Fibroblast of lung (primary cell): ENCODE measurements at places on chromosomes 6 and 20. TPM values are rescaled to one million over a fixed set of nuclear protein-coding genes. Genes with fewer than 3 reads are reported as not detected.

DNA sequence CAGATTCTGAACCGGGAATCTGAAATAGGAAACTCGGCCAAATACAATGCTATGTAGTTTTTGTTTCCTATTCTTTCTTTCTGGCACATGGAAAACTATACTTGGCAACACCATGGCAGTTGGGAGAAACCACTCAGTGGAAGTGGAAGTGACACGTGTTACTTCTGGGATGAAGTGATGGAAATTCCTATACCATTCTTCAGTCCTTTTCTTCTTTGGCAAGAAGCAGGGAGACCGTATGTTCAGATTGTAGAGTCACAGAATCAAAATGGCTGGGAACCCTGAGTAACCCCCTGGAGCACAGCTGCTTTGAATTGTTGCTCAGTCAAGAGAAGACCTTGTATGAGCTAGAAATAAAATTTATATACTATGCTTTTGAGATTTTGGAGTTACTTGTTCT is 18.8 kb upstream of the TINAG start:
- no peaks in the 10 kb centered on the region for H3K36me3 ChIP-seq
- H3K4me3 ChIP-seq = no peak overlapping the region
- H3K27ac ChIP-seq = no peak overlapping the region
- H3K27me3 ChIP-seq = no peaks in the 10 kb centered on the region
- H3K4me1 ChIP-seq = peaks cover 10% of the 10 kb centered on the region

DNA sequence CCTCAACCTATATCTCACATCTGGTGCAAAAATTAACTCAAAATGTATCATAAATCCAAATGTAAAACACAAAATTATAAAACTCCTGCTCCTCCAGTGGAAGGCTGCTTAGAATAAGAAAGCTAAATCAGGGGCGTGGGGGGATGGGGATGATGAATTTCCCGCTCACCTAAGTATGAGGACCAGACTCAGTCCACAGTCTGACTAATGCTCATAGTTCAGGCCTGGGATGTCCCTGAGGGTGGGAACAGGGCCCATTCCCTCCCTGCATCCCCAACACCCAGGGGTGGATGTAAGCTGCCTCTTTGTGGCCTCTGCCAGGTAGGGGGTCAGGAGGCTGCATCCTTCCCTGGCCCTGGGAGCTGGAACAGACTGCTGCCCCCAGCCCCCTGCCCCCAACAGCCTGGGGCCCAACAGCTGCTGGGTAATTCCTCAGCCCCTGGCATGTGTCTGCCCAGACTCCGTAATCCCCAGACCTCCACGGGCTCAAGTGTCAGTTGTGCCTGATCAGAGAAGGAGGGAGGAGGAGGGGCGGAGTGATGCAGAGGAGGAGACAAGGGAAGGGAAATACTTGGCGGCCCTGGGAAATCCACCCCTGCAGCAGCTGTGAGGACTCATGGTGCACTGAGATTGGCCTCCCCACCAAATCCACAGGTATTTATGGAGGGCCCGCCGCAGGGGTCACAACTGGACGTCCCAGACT is 224.5 kb downstream of the PREX1 start:
- H3K36me3 ChIP-seq = no peaks in the 10 kb centered on the region
- no peaks in the 10 kb centered on the region for H3K4me1 ChIP-seq
- H3K27ac ChIP-seq = no peak overlapping the region
- H3K4me3 ChIP-seq = no peak overlapping the region

- DNase-seq = no peak
- H3K4me3 ChIP-seq = no peak overlapping the region
- H3K27ac ChIP-seq = no peak overlapping the region
- H3K36me3 ChIP-seq = no peaks in the 10 kb centered on the region
Measured at GRCh38 chr6:131917318-131917717, 33.9 kb downstream of the CCN2 start.

DNA sequence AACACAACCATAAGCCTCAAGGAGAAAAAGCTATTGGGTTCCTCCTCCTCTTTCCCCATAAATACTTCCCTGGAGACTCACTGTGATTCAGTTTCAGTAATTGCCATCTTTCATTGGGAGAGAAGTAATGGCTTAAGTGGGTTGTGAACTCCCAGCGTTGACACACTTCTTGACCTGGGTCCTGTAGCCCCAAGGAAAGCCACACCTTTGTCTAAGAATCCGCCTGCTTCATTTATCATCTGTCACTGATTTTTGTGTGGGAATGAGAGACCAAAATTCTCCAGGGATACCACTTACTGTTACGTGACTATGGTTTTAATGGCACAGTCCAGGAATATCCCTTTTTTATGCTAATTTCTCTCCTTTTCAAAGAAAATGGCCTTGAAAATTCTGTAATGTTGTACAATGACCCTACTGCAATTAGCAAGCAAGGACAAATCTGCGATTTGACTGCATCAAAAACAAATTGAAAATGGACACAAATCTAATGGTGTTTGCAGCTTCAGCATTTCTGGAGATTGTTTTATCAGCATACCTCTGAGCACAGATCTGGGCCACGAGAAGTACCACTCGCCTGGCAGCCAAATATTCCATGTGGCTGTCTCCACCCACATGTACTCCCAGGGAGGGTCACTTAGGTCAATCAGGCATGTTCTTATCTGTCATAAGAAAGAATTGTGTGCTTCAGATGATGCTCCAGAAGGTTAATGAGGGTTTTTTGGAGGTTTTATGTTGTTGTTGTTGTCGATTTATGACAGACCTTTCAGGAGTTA is 29.8 kb downstream of the DCBLD1 start:
- no peak overlapping the region for H3K4me3 ChIP-seq
- peak; percentile 69 for DNase-seq
- no peaks in the 10 kb centered on the region for H3K27me3 ChIP-seq
- H3K27ac ChIP-seq = no peak overlapping the region

GRCh38 chr6:159978291-159979135 is 9.6 kb downstream of the IGF2R start:
- no peaks in the 10 kb centered on the region for H3K36me3 ChIP-seq
- no peak overlapping the region for H3K27ac ChIP-seq
- DNase-seq = no peak
- H3K27me3 ChIP-seq = no peaks in the 10 kb centered on the region
- peaks cover 39% of the 10 kb centered on the region for H3K4me1 ChIP-seq
- no peak overlapping the region for H3K4me3 ChIP-seq

PNPLA1 gene
- not detected in 2 replicates for total RNA-seq

PROKR2 gene
- total RNA-seq = not detected in 2 replicates

UST gene
- total RNA-seq = 19.5 and 20.0 TPM in 2 replicates

EBF4 gene
- 0.99 and 2.1 TPM in 2 replicates for total RNA-seq
